ENCODE measurements at places on chromosomes 2 and 18.

- no peak for DNase-seq
Measured at GRCh38 chr2:7837237-7837760, 844.6 kb upstream of the ID2 start.

GRCh38 chr2:234438305-234438977 is 58.4 kb downstream of the ARL4C start:
- no peak for DNase-seq

DNA sequence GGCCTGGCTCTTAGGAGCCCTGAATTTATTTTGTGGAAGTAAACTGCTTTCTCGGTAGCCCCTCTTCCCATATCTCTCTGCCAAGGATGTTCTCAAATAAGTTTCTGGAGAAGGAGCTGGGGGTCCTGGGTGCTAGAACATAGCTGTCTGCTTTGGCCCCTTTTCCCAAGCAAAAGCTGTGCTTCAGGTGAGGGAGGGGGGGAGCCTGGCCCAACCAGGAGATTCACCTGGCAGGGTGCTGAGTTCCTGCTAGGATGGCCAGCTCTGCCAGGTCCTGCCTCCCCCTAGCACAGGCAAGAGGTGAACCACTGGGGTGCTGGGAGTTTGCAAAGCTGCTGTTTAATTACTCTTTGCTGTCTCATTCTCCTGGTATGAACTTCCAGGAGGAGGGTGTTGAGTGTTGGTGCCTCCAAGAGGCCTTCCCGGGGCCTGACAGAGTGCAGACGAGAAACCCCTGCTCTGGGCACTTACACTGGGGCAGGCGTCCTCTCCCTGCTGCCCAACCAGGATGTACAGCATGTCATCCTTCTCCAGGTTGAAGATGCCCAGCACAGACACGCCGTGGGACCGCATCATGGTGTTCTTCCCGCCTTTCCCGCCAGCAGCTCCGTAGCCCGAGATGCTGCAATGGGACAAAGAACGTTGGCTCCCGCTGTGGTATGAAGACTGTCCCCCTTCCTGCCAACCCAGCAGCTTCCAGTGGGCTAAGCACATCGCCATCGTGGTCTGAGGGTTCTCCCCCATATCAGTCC is 124.2 kb downstream of the CLIP4 start:
- no peak for DNase-seq

GRCh38 chr2:6917761-6918421 is 679 bp downstream of the RNF144A start:
- no peak for DNase-seq

- no peak for DNase-seq
Measured at GRCh38 chr2:99571954-99572353, 82.1 kb upstream of the REV1 start.

- no peak for DNase-seq
Measured at GRCh38 chr2:18831916-18832510, 242.6 kb upstream of the NT5C1B start.

- DNase-seq, result no peak
Measured at GRCh38 chr18:35818353-35818667, 154.2 kb upstream of the RMP24 start.

GRCh38 chr2:187877391-187877790 is 323.2 kb upstream of the TFPI start:
- DNase-seq, result no peak

GRCh38 chr18:47215554-47216138 is 35.8 kb downstream of the SKOR2 start:
- no peak for DNase-seq

DNA sequence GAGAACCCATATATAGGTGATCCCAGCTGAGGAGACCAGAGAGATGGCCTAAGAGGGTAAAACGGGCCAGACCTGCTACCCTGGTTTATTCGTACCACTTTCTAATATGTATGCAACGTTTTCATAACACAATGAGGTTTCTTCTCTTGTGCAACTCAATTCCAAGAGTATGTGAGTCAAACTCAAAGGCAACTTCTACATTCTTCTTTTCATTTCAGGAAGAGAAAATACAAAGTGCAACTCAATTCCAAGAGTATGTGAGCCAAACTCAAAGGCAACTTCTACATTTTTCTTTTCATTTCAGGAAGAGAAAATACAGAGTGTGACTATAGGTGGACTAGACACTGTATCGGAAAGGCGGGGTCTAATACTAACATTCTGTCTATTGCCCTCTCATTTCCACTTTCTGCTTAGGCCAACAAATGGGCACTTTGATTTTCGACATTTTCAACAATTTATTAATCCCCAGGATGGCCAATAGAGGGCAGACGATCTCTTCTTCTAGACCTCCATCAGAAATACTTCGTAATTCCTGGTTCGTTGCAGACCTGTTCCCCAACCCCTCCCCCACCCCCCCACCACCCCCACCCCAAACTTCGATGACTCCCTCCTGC is 3.7 kb upstream of the CRIM1 start:
- no peak for DNase-seq

DNA sequence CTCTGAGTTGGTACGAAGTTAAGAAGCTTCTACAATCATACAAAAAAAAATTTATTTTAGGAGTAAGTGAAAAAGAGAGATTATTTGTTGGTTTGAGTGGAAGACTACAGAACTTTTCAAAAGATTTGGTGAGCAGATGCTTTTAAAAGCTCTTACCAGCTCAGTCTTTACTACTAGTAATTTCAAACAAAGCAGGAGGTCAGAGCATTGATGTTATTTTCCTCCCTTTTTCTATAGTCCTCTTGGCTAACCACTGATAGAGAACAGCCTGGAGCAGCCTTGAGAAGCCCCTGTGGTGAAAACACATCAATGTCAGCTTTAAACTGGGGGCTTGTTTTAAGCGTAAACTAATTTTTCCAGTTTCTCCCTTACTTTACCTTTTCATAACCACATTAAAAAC is 559.3 kb upstream of the CDH2 start:
- DNase-seq, result no peak

- DNase-seq, result no peak
Measured at GRCh38 chr18:52971097-52971496, 631.1 kb downstream of the DCC start.

- DNase-seq, result peak; percentile 15
Measured at GRCh38 chr2:238159071-238159539, 335 bp downstream of the ERFE start.

- DNase-seq, result no peak
Measured at GRCh38 chr18:3547891-3548615, 98.1 kb downstream of the TGIF1 start.

DNA sequence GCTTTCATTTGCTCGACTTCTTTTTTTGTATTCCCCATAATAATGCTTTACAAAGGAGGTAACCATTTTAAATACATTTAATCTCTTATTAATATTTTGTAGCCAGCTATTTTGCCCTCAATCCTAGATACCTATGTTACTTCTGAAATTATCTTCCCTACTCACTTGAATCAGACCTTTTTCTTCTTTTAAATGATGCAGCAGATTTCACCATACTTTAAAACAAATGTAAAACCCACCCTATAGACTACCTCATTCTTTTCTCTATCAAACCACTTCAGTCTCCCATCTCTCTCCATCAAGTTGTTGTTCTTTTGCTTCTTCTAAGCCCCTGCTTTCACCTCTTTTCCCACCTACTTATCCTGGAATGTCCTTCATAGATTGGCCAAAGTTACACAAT is 151.5 kb upstream of the DNMT3A start:
- no peak for DNase-seq

- no peak for DNase-seq
Measured at GRCh38 chr2:194343167-194343566, 1313.9 kb upstream of the SLC39A10 start.

GRCh38 chr2:141467331-141467730 is 663.5 kb downstream of the LRP1B start:
- no peak for DNase-seq

- no peak for DNase-seq
Measured at GRCh38 chr2:143801561-143801960, 672.3 kb downstream of the ARHGAP15 start.

GRCh38 chr2:194104687-194105086 is 1552.3 kb upstream of the SLC39A10 start:
- DNase-seq, result no peak

DNA sequence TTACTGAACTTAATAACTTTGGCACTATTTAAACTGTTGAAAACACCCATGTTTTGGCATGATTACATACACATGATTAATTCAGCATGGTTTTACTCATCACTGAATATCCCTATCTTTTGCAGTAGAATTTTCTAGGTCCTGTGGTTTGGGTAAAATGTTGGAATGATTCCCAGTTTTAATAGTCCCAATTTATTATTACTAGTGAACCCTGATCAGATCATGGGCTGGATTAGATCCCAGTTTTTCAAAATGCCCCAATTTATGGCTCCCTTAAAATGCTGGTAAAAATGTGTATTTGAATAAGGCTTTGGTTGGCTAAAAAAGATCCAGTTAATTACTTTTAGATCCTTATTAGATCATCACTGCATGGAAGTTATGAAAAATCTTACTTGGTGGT is 273.6 kb upstream of the NRP2 start:
- DNase-seq, result no peak

GRCh38 chr2:230068651-230069055 is at the start of gene SLC16A14:
Gene SLC16A14 (minus strand): TSS chr2:230068924. CDS start chr2:230059352, 9,572 bp downstream.
- DNase-seq, result peak; percentile 37

DNA sequence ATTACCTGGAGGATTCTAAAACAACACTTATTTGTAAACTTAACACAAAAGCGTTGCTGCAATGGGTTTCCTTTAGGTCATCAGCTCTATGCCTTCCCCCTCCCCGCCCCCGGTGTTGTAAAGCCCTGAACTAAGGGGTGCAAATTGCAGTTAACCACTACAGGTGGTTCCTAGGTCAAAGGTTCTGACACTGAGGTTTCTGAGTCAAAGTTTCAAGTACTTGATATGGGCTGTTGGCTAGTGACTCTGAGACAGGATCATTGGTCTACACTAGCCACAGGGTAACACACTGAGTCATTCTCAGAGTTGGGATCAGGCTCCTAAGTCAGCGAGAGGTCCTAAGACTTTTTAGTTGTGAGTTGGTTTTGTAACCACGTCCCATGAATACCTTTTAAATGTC is 15.4 kb downstream of the IL1B start:
- no peak for DNase-seq

DNA sequence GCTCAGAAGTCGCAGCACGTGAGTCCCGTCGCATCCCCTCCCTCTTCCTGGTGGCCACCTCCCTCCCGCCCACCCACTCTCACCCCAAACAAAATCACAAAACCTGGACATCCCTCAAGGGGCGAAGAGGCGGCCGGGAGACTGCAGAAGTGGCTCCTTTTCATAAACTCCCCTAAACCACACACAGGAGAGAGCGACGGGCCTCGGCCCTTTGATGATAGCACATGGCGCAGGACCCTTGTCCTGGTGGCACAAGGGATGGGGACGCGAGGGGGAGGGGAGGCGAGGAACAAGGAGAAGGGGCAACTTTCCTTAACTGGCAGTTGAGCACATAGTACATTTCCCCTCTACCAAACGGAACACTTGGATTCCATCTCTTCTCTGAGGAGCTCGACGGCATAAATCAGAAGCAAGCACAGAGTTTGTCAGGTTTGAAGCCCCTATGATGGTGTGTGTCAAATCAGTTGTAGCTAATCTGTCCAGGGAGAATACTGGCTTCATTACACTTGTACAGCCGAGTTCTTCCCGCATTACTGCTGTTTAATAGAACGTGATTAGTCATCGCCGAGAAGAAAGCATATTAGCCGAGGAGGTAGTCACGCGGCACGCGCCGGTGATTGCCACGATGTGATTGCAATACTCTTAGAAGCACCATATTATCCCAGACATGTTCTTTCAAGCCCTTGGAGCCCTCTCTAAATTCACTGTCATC is 43.8 kb downstream of the GBX2 start:
- no peak for DNase-seq

GRCh38 chr2:208990716-208991115 is 433.1 kb upstream of the MAP2 start:
- DNase-seq, result no peak

- no peak for DNase-seq
Measured at GRCh38 chr2:191629976-191630712, 47.8 kb upstream of the NABP1 start.

GRCh38 chr2:65999796-66000195 is 435.1 kb upstream of the MEIS1 start:
- DNase-seq, result no peak

GRCh38 chr18:71370671-71371445 is 1082.0 kb downstream of the SOCS6 start:
- no peak for DNase-seq

- no peak for DNase-seq
Measured at GRCh38 chr2:43478412-43479086, 117.3 kb downstream of the THADA start.

DNA sequence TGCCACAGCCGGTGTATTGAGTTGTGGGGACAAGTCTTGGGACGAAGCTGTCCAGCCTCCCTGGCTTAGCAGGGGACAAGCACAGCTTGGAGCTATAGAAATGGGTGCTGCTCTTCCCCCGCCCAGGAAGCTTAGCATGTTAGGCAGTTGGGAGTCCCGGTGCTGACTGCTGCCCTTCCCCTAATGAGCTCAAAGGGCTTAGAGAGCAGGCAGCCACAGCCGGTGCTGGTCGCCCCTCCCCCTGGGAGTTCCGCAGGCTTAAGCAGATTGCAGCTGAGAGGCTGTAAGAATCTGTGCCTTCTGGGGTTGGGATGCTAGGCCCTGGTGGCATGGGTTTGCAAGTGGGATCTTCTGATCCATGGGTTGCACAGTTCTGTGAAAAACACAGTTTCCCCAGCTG is 237.3 kb downstream of the DCDC2C start:
- DNase-seq, result no peak

GRCh38 chr2:213751446-213751845 is 467.2 kb downstream of the SPAG16 start:
- DNase-seq, result no peak

GRCh38 chr2:209424199-209424701 is 403 bp downstream of the MAP2 start:
- peak; percentile 48 for DNase-seq

- DNase-seq, result no peak
Measured at GRCh38 chr18:69943021-69943420, 4.7 kb downstream of the CD226 start.

GRCh38 chr2:56648802-56649201 is 465.0 kb downstream of the CCDC85A start:
- no peak for DNase-seq

GRCh38 chr2:84388133-84388532 is 70.9 kb downstream of the SUCLG1 start:
- no peak for DNase-seq

GRCh38 chr18:48044944-48045343 is 114.5 kb upstream of the SMAD2 start:
- DNase-seq, result no peak

- DNase-seq, result no peak
Measured at GRCh38 chr2:209638346-209638745, 133.3 kb upstream of the UNC80 start.

DNA sequence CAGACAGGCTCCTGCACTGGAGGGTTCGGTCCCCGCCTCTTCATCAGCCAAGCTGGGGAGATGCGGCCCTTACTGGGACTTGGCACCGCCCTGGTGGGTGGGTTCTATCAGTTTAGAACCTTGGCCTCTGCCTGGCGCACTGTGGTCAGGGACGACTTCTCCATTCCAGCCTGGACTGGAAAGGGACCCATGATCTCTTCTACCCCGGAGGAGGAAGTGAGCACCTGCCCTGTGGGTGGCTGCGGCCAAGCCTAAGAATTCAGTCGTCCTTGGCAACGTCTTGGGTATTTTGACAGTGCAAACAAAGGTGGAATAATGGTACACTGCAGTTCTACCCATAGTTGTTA is 106.9 kb upstream of the CD302 start:
- DNase-seq, result peak; percentile 63
